ENCODE measurements at places on chromosomes 12 and 14.

DNA sequence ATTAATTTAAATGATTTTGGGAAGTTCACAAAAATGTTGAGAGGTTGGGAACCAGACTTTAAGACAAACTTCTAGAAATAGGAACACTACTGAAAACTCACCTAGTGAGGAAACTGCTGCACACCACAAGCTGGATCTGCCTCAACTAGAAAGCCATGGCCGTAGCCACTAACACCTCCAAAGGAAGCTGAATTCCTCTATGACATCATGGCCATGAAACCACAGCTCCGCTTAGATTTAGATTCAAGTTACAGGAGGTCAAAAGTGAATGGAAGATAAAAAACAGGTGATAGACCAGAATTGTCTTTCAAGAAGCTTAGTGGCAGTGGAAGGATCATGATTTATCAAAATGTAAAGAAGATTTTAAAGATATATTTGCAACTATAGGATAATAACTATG lies 208.8 kb upstream of the ALG10 start:
- DNase-seq = no peak

DNA sequence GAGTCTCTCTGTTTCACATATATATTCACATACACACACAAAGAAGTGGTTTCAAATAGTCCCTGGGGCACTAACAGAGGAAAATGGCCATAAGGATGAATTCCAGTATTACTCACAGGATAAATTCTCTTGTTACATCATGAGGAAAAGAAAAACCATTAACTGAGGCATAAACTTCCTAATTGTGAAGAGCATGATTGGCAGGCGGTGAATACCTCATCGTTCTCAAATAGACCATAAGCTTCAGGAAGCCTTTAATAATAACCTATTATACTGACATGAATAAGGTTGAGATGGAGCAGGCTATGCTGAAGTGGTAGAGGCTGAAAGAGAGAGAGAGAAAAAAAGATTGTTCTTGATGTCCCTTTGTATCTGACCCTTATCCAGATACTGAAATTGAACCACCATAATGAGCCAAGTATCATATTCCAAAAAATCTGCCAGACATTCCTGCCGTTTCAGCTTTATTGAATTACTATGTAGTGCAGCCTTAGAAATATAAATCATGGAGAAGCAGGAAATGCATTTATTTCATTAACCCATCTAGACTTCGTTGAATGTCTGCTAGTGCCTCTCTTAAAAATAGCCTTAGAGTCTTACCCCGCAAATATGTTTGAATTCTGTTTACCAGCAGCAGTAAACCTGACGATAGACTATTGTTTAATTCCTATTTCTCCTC lies 86.8 kb downstream of the NUAK1 start:
- DNase-seq = no peak

- DNase-seq = no peak
Observed at GRCh38 chr12:95218150-95219133, 835 bp downstream of the VEZT start.

DNA sequence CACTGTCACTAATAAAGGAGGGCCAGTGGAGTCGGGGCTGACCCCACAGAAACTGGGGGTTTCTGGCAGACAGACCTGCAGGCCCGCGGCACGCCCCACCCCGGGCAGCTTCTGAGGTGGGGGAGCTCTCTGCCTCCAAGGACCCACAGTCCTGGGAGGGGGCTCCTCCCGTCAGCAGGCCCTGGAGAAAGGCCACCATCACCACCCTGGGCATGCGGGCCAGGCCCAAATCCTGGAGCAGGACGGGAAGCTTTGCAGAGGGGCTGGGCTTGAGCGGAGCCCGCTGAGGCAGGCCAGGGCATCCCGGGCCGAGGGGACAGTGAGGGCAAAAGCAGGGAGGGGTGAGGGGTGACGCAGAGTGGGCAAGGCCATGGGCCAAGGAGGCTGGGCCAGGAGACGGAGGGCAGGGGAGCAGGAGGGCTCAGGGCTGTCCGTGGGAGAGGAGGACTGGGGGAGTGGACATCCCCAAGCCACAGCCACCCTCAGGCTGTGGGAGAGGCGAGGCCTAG lies 11.1 kb upstream of the GPR132 start:
- DNase-seq = no peak

Data from activated CD4-positive, CD25-positive, alpha-beta regulatory T cell (primary cell).